Osteocyte (in vitro differentiated cells): ENCODE measurements at places on chromosomes 7 and 10.

GRCh38 chr10:124152139-124153022 lies 59.0 kb upstream of the CHST15 start:
- DNase-seq, result no peak

DNA sequence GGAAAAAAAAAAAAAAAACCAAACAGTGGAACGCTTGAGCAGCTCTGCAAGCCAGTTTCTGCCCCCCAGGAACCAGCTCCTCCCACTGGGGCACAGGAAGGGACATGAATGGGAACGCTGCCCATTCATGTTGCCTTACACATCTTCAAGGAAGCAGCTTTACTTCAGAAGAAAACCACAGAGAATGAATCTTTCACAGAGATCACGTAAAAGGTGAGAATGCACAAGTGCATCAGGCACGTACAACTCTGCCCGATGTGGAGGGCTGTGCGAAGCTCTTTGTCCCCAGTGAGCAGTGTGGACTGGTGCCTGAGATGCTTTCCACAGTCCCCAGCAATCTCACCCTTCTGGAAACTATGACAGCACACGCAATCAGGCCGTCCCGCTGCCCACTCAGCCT lies 106.2 kb downstream of the DLG5 start:
- no peak for DNase-seq

- no peak for DNase-seq
These were observed 56.0 kb downstream of the UBE2H start for GRCh38 chr7:129896568-129897382.

GRCh38 chr7:81925530-81925929 lies 155.7 kb upstream of the HGF start:
- no peak for DNase-seq
